Transverse colon (tissue), 4 donors: ENCODE measurements at places on chromosomes 13 and 19. TPM values are rescaled to one million over a fixed set of nuclear protein-coding genes. Genes with fewer than 3 reads are reported as not detected.
A peak's percentile ranks its signal among the peaks of the same experiment; 100 is the strongest.

GRCh38 chr13:111289251-111289650, 31.2 kb upstream of the TEX29 start:
- DNase-seq, result no peak

DNA sequence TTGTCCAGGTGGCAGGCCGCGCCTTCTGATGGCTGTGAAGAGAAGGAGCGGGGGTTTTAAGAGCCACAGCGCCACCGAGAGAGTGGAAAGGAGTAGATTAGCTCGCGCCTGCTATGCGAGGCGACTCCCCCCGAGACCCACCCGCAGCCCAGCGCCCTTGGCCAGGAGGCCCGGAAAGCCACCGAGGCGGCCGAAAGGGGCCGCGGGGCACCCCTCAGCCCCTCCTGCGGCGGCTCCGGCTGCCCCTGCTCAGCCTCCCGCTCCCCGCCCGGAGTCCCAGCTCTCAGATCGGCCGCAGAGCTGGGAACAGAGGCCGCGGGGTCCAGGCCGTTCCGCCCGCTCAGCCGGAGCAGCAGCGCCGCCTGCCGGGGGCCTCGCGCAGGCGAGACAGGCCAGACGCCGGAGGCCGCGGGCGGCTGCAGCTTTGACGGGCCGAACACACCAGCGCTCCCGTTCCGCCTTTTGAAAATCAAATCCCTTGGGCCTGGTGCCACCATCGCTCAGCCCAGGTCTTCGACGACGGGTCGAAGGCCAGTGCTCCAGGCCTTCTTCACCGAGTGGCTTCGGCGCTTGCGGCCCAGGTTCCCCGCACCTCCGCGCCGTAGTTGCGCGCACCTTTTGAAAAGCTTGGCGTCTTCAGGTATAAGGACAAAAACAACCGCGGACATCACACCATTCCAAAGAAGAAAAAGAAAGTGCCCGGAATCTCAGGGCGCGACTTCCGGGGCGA, 15.3 kb downstream of the CDX2 start:
- peak; percentile 87 for DNase-seq

DNA sequence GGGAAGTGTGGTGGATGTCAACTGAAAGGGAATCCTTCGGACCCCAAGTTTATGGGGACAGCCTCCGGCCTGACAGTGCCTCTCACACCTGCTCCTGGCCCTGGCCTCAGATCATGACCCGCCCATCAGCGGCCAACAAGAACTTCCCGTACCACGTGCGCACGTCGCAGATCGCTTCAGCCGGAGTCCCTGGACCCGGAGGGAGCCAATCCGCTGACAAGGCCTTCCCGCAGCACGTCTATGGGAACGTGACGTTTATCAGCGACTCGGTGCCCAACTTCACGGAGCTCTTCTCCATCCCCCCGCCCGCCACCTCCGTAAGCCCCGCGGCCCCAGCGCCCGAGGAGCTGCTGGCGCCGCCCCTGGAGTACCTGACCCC, 2.0 kb upstream of the MEGF8 start:
- peak; percentile 21 for DNase-seq

GRCh38 chr19:703651-704446, 4.9 kb upstream of the PALM start:
- peak; percentile 84 for DNase-seq

DNA sequence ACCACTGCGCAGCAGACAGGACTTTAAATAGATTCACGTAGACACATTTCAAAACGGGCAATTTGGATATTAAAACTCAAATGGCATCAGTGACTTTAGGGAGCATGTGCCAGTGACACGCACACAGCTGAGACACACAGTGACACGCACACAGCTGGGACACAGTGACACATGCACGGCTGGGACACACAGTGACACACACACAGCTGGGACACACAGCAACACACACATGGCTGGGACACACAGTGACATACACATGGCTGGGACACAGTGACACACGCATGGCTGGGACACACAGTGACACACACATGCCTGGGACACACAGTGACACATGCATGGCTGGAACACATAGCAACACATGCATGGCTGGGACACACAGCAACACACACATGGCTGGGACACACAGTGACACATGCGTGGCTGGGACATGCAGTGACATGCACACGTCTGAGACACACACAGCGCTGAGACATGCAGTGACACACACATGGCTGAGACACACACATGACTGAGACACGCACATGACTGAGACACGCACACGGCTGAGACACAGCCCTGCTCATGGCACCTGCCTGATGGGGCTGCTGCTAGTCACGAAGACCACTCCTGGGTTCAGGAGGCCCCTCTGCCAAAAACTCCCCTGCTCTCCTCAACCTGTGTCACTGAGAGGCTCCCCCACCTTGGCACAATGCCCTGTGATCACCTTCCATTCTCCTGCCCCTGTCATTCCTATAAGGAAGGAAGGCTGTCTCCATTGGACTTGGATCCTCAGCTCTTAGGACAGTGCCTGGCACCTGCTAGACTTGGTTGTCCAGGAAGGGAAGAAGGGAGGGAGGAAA, 52.5 kb downstream of the SOX1 start:
- no peak for DNase-seq

DNA sequence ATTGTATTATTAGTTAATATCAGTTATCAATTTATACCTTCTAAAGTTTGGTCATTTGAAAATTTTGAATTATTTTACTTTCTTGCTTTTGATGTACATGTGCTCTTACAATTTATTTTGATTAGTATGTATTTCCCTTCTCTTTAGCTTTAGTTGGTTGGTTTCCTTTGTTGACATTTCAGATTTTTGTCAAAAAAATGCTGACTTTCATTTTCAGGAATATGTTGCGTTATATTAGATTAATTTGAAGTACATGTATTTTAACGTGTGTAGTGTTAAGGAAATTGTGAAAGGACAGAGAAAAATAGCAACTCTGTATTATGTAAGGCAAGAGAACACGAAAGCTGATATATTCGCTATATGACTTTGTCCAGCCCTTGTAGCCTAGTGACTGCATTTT, 342.9 kb upstream of the SLITRK6 start:
- no peak for DNase-seq

GRCh38 chr13:26299168-26299750, 45.3 kb downstream of the CDK8 start:
- DNase-seq, result no peak

GRCh38 chr13:72653506-72653905, 73.9 kb downstream of the MZT1 start:
- no peak for DNase-seq

GRCh38 chr19:12789098-12789903, 2.0 kb upstream of the JUNB start:
- no peak for DNase-seq

- no peak for DNase-seq
Measured at GRCh38 chr19:42125536-42125935, 6.7 kb downstream of the POU2F2 start.

GRCh38 chr13:51125495-51126226, 14.6 kb upstream of the C13orf42 start:
- peak; percentile 49 for DNase-seq

DNA sequence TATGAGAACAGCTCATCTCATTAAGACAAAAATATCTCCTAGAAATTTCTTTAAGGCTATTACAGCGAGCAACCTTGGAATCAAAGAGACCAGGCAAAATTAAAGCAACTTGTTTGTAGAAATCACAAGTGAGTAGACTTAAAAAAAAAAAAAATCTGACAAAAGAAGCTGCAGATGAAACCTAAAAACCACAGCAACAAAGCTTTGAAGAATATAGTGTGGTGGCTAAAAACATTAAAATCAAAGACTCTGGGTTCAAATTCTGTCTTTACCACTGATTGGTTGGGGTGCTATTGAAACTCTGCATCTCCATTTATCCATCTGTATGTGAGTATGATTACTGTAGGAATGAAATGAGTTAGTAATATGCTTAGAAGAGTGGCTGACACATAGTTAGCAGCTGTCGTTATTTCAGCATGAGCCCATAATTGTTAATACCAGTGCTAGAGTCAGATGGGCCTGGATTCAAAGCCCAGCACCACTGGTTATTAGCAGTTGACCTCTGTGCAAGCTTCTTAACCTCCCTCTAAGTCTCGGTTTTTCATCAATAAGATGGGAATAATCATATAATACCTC, 157.6 kb downstream of the FOXO1 start:
- DNase-seq, result no peak

- no peak for DNase-seq
Measured at GRCh38 chr13:19632915-19633478, 462 bp upstream of the MPHOSPH8 start.

- DNase-seq, result no peak
Measured at GRCh38 chr13:112596235-112596634, 8.3 kb upstream of the TUBGCP3 start.

DNA sequence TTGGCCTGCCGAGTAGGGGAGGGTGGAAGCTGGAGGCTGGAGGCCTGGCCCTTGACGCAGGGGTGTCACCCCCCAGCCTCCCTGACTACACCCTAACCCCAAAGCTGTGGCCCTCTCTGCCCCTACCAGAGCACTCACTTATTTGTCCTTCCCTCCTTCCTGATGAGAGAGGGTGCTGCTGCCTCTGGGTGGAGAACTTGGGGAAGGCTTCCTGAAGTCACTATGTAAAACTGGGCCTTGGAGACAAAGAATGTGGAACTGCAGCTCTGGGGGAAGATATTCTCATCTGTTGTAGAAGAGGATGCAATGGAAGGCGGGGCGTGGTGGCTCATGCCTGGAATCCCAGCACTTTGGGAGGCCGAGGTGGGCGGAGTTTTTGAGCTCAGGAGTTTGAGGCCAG, 485.2 kb downstream of the ZNF536 start:
- no peak for DNase-seq

GRCh38 chr13:74661851-74662250, 527.6 kb upstream of the KLF12 start:
- DNase-seq, result no peak

GRCh38 chr13:30837227-30838159, 68.6 kb upstream of the MEDAG start:
- DNase-seq, result no peak

DNA sequence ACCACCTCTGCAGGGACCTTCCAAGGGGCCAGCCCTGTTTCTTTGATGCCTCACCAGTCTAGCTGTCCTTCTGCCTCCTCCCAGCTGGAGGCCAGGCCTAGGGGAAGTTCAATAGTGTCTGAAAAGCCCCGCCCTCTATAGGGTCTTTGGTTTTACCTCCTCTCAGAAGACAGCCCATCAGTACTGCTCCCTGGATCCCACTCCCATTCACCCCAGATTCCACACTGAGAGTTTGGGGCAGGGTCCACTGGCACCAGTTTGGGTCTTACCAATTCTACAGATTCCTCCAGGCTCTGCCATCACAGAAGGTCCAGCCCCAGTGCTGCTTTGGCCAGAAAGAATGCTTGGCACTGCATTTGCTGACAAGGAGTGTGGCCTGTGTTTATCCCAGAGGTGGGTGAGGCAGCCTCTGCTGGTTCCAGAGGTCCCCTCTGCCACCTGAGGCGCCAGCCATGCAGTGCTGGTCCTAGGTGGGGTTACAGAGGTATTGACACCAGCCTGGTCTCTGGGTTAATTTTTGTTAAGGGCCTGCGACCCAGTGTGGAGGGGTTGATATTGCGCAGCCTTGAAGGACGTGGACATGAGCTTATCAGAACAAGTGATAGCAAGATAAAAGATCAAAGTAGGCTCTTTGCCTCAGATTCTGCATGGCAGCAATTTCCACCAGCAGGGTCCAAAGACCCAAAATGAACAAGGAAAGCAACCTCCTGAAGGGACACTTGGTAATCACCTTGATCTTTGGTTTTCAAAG, 41.4 kb upstream of the IGSF23 start:
- DNase-seq, result no peak

DNA sequence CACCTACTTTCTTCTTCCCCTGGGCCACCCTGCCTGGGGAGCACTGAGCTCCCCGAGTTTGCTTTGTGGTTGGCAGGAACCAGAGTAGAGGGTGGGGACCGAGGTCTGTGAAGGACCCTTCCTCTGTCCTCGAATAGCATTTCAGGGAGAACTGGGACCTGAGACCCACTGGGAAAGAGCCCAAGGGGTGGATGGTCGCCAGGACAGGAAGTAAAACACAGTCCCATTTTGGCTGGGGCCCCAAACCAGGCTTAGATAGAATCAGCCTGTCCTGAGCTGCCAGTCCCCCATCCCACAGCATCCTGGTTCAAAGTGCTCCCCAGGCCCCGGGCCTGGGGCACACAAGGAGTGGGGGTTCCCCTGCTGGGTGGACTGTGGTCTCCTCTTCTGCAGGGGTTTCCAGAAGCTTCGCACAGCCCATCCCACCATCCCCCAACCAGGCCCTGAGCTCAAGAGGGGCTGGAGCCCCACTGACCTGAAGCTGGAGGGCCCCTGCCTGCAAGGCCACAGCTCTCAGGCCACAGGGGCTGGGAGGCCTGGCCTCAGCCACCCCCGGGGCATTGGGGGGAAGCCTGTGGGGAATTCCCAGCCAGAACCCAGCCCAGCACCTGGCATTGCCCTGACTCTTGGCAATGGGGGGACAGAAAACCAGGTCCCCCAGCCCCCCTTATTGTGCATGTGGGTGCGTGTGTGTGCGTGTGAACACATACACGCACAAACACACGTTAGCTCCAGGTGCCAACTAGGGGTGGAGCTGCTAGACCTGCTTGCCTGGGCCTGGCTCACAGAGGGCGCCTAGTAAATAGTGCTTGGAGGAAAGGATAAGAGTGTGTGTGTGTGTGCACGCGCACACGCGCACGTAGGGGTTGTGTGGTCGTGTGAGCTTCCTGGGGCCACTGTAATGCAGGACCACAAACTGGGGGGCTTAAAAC, 995 bp upstream of the MKNK2 start:
- peak; percentile 73 for DNase-seq

Gene AXL
- 19.7 TPM for total RNA-seq

Gene APOC1
- total RNA-seq, result 34.8 TPM

Gene ZNF383
- total RNA-seq, result 9.4 TPM

Gene ZNF296
- total RNA-seq, result 5.8 TPM

Gene NAA16
- 38.6 TPM for total RNA-seq

Gene ERICH6B
- total RNA-seq, result not detected

Gene NLRP7
- total RNA-seq, result not detected

Gene ZFP14
- 6.4 TPM for total RNA-seq

Gene ZNF534
- not detected for total RNA-seq
